ENCODE measurements at places on chromosomes 2 and 18.

DNA sequence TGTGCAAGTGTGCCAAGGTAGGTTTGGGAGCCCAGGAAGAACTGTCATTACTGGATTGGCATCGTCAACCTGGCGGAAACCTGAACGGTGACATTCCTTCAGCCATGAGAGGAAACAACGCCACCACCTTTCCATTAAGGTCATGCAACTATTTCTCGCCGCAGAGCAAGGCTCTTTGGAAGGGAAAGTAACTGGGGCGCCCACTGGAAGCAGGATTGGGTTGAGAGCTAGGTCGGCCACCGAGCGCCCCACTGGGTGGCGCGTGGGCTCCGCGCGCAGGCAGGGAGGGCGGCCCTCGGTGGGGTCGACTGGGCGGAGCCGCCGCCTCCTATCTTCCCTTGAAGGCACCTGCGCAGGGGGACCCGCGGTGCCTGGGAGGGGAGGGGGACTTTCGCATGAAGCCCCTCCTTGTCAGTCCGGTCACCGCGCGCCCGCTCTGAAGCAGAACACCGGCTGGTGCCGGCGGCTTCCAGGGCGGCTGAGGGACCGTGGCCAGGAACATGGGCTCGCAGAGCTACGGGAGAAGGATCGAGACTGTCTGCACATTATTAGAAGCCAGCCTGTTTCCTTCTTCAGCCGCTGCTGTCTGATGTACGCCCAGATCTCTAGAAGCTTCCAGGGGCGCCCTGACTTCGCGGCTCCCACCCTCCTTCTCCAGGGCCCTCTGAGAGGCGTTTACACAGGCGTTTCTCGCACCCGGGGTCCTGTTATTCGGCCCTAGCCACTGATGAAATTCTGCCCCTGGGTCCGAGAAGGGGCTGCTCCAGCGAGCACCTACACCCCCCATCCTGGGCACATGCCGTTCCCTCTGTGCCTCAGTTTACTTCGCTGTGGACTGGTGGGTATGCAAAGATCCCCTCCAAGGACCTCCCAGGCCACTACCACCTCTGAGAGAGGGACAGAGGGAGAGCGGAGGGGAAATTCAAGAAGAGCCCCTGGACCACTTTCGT is 27.3 kb upstream of the MAL start:
- DNase-seq = no peak

- no peak for DNase-seq
These were observed 19.8 kb downstream of the TET3 start for GRCh38 chr2:74004212-74005182.

- no peak for DNase-seq
These were observed 139.0 kb upstream of the ITGB6 start for GRCh38 chr2:160338901-160339685.

- DNase-seq = no peak
These were observed 83.3 kb downstream of the MALT1 start for GRCh38 chr18:58754544-58755068.

DNA sequence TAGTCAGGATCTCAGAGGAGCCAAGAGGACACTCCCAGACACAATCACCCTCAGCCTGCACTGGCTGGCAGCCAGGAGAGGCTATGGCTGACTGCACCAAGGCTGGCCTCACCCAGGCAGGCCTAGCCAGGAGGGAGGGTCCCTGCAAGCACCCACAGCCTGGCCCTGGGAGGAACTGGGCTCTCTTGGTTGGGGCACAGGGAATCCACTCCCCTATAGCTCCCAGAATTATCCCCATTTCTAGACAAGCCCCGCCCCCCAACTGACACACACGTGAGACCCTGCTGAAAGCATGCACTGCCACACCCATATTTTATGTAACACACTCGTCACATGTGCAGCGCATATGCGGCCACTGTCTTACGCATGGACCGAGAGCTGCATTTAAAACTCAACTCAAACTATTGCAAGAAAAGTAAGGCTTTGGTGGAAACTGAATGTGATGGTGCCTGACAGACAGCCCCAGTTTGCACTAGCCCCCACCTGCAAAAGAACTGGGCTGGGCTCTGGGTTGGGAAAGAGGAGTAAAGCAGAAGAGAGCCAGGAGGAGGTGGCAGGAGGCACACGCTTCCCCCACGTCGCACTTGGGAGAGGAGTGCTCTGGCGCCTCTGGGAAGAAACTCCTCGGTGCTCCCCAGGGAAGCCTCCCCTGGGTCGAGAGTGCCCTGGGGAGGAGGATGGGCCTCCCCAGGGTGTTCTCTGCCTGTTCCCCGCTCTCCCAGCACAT is 28.9 kb upstream of the ARHGEF4 start:
- no peak for DNase-seq

GRCh38 chr2:205984381-205984780 is 101.6 kb downstream of the INO80D start:
- DNase-seq = no peak

DNA sequence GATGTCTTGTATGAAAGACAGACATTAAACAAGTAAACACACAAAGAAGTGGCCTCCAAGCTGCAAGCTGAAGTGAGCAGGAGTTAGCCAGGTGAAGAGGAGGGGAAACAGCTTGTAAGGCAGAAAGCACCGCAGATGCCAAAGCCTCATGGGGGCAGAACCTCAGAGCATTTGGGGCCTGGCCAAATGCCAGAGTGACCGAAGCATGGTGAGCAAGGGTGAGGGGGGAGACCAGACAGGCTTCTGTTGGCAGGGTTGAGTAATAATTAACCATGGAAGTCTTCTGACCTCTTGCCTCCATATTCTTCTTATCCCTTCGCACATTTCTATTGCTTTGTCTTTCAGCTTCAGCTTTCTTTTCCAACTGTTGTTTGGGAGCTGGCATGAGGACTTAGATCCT is 5.6 kb downstream of the QPCT start:
- no peak for DNase-seq

GRCh38 chr2:233972941-233973575 is 55.9 kb downstream of the TRPM8 start:
- no peak for DNase-seq

DNA sequence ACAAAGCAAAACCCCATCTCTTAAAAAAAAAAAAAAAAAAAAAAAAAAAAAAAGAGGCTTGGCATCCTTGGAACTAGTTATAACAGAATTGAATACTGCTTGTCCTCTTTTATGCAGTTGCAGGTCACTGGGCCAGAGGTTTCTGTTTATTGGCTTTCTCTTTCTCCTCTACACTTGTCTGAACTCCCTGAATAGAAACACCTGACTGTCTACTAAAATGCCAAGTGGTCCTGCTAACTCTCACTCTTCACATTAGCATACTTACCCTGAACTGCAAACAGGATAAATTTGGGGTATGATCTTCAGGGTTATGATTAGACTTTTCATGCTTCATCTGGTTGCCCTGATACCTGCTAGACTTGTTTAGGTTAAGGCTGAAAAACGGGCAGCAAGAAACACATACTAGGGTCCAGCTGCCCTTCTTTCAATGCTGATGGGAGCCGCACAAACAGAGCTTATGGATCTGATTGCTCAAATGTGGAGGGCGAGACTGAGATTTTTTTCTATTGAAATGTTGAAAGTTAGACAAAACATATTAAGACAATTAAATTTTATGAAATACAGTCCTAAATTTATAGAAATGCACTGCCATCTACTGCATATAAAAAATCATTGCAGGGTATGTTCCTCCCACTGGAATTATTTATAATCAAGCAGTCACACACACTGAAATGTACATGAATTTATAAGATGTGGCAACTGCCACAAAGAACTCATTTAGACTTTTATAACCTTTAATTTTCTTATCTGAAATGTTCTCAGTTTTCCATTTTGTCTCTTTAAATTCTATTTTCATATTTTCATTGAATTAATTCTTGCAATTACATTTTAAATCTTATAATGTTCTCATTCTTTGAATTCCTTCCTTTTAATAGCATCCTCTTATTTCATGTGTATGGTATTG is 40.8 kb downstream of the GTF3C3 start:
- DNase-seq = no peak

DNA sequence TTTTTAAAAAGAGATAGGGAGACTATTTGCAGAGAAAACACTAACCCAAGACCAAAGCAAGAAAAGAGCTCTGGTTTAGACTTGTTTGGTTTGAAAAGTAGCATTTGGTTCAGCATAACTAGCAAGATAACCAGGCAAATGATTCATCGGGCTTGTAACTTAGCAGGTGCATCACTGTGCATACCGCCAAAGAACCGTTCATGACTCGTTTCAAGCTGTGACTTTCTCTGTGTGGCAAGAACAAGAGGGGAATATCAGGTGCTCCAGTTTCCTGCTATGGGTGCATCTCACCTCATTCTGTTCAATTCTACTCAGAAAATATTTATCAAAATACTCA is 244.9 kb downstream of the ETAA1 start:
- no peak for DNase-seq

- no peak for DNase-seq
These were observed 41.4 kb downstream of the STARD6 start for GRCh38 chr18:54316071-54316820.

DNA sequence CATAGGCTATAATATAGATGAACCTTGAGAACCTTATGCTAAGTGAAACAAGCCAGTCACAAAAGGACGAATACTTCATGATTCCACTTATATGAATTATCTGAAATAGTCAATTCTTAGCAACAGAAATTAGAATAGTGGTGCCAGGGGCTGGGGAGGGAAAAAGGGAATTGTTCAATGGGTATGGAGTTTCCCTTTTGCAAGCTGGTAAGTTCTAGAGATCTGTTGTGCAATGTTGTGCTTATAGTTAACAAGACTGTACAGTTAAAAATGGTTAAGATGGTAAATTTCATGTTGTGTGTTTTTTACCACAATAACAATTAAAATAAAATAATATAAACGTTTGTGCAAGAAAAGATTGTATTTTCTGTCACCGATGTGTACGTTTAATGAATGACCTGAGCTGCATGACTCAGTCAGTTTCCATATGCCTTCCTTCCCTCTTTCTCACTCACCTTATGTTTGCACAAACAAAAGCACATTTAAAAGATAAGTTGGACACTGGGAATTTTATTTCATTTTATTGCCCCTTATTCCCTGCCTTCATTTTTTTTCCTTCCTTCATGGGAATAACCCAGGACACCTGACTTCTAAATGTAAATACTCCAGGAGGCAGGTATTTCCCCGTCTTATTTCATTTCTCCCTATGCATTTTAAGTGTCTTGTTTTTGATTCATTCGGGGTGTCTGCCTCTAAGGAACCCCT is 143.7 kb upstream of the TTC39C start:
- no peak for DNase-seq

DNA sequence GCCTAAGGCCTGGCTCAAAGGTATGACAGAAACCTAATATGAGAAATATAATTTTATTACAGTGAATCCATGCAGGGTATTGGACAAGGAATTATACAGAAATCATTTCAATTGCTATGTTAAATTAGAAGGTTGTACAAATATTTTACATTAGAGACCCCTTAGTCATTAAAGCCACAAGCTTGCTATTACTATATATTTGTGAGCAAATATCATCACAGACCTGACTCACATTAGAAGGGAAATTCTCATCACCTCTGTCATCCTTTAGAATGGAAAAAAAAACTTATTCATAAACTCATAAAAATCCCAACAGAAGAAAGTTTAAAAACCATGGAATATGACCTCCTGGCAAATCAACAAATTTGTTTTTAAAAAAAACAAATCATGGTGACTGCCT is 277.9 kb downstream of the DCC start:
- DNase-seq = no peak

DNA sequence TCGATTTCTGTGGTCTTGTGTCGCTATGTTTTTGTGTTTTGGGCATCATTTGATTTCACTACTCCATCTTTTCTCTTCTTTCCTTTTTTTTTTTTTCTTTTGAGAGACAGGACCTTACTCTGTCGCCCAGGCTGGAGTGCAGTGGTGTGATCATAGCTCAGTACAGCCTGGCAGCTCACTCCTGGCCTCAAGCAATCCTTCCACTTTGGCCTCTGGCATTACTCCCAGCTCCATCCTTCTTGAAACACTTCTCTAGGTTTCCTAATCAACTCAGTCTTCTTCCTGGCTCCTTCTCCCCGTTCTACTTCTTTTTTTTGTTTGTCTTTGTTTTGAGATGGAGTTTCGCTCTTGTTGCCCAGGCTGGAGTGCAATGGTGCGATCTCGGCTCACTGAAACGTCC is 26.5 kb downstream of the TCF23 start:
- DNase-seq = no peak

- DNase-seq = no peak
These were observed 1651.2 kb upstream of the ACVR2A start for GRCh38 chr2:146193619-146194018.

- DNase-seq = no peak
These were observed 32.8 kb downstream of the TACR1 start for GRCh38 chr2:75166491-75166890.

- no peak for DNase-seq
These were observed 361.0 kb upstream of the TMEFF2 start for GRCh38 chr2:192555740-192556139.

DNA sequence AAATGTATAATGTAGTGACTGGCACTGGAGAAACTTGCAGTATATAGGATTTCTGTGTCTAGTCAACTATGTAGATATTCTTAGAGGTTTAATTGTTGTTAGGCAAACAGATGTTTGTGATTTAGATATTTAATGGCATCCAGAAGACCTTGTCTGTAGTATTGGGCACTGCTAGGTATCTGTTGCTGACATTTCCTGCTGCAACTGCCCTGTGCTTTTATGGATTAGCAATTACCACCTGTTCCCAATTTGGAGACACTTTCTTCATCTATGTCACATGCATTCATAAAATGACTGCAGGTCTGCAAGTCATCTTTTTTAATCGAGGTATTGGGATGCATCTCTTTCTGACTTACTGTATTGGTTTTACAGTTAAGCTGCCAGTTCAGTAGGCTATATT is 71.3 kb downstream of the ITGA4 start:
- no peak for DNase-seq

DNA sequence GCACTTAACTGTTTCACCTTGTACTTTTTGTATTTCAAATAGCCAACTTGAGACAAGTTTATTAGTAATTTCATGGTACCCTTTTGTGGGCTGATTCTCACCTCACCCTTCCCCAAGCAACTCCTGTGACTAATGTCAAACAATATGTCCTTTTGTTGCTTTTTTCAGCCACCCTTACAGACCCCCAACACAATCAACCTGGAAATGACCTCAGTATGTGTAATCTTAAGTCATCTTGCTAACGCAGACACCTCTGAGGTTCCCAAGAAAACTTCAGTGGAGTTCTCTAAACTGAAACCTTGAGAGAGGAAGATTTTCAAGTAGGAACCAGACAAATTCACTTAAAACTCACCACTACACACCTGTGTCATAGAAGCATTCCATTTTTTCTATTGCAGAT is 69.5 kb downstream of the KYNU start:
- DNase-seq = no peak

Data from stimulated activated CD8-positive, alpha-beta memory T cell treated with anti-CD3 and anti-CD28 coated beads, Interleukin-15, amount 100 ng/mL, for 48 hours (primary cell).